ENCODE measurements at places on chromosomes 6 and 20.

- DNase-seq, result no peak
These were observed 980.3 kb upstream of the FLRT3 start for GRCh38 chr20:15317546-15318232.

- no peak for DNase-seq
These were observed 88.0 kb upstream of the UST start for GRCh38 chr6:148658681-148659430.

GRCh38 chr6:82237013-82237412 is 10.5 kb downstream of the IBTK start:
- DNase-seq, result no peak

- no peak for DNase-seq
These were observed 163.8 kb downstream of the MMUT start for GRCh38 chr6:49299279-49299678.

DNA sequence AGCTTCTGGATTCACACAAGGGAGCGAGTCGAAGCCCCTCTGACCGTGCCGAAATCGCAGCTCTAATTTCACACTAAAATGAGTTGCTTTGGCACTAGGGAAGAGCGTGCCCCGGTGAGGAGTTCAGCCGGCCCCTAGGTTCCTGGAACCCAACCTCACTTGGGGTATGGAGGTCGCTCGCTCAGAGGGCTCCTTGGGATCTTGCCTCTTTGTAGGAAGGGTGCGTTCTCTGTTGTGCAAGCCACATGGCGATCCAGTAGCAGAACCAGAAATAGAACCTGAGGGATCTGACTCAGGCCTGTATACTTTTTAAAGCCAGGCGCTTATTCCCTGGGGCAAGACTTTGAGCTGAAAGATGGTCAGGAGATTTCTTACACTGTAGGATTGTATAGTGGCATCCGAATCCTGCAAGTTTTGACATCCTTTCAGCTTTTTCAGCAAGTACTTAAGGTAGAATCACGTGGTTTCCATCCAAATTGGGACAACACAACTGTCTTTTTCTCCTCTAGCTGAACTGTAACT is 861 bp upstream of the RALGAPA2 start:
- no peak for DNase-seq

- DNase-seq, result no peak
These were observed 292.0 kb downstream of the CDH26 start for GRCh38 chr20:60250251-60250650.

Measured in glutamatergic neuron (in vitro differentiated cells).